Activated gamma-delta T cell treated with Interleukin-2 at 50 U/mL for 16 hours (primary cell): ENCODE measurements at places on chromosomes 5 and 9.

GRCh38 chr5:367358-368130 is 46.0 kb downstream of the AHRR start:
- no peak for DNase-seq

- DNase-seq: no peak
Measured at GRCh38 chr9:36504156-36504555, 68.5 kb upstream of the MELK start.

GRCh38 chr5:176436656-176437055 is 11.5 kb upstream of the FAF2 start:
- no peak for DNase-seq

- no peak for DNase-seq
Measured at GRCh38 chr5:12013351-12013750, 109.1 kb upstream of the CTNND2 start.

DNA sequence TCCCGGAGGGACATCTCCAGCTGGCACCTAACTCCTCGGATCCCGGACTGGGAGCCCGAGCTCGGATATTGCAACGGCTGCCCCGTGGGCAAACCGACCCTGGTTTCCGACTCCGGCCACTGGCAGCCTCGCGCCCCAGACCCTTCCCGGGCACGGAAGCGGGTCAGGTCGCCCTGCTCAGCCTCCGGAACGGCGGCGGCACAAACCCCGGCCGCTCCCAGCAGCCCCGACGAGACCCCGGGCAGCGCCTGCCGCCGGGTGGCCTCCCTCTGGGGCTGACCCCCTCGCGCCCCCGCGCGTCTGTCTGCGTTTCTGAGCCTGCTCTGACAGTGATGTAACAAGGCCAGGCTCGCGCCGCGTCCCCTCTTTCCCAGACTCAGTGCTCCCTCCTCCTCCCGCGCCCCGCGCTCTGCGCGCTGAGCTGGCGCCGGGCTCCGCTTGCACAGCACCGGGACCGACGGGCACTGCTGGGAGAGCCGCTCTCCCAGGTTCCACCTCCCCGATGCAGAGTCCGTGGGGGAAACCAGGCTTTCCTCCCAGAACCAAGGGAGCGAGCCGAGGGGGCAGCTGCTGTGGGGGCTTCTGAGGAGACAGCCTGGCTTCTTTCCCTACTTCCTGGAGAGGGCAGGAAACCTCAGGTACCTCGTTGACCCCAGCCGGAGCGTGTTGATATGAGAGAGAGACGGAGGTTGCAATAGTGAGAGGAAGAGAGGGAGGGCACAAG is at the start of gene TMEM215:
TSS of gene TMEM215 (plus strand) at position 373 of the 724 bp plus-strand sequence. CDS start 644 bp downstream, outside the sequence.
- DNase-seq: no peak

DNA sequence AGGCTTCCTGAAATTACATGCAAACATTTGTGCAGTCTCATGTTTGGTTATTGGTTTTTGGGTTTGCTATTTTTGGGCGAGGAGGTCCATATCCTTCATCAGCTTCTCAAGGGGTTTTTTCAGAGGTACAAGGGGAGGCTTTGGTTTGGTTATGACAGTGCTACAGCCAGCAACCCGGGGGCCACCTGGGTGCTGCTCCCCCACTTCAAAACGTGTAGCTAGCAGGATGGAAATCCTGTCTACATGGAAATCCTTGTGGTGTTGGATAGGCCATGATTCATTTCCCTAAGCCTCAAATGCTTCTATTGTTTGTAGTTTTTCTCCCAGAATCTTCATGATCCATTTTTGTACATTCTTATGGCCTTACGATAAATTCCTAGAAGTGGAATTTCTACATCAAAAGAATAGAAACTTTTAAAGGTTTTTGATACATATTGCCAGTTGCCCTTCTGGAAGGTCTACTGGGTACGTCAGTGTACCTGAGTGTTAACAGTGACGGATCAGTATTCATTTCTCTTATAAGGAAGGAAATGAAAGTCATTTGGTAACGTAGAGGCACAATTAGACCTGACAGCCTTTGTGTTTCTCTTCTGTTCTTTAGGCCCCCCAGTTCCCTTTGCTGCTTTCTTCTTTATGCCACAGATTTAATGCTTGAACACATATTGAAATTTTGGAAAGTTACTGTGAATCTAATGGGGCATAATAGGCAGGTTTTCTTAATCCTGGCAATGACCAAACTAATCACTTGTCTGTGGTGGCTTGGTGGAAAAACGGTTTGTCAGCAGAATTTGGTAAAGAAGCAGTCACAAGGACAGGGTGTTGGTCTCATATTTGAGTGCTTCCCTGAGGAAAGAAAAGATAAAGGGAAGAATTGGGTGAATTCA is 69.7 kb upstream of the ABL1 start:
- DNase-seq: no peak
